Stimulated activated CD8-positive, alpha-beta memory T cell treated with anti-CD3 and anti-CD28 coated beads, Interleukin-12 subunit alpha, Interleukin-12 subunit beta, amount 100 ng/mL, for 1 hour (primary cell): ENCODE measurements at places on chromosomes 1 and 21.

GRCh38 chr1:226978432-226979114 is 38.5 kb downstream of the COQ8A start:
- DNase-seq, result no peak

DNA sequence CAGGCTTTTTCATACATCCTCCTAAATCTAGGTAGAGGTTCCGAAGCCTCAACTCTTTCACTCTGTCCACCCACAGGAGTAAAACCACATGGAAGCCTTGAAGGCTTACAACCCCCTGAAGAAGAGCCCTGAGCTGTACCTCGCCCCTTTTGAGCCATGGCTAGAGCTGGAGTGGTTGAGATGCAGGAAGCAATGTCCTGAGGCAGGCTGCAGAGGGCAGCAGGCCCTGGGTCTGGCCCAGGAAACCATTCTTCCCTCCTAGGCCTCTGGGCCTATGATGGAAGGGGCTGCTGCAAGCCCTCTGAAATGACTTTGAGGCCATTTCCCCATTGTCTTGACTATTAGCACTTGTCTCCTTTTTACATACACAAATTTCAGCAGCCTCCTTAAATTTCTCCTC is 1503.0 kb downstream of the KCNT2 start:
- no peak for DNase-seq

- no peak for DNase-seq
These were observed 40.8 kb upstream of the LRRC3 start for GRCh38 chr21:44414291-44415072.

DNA sequence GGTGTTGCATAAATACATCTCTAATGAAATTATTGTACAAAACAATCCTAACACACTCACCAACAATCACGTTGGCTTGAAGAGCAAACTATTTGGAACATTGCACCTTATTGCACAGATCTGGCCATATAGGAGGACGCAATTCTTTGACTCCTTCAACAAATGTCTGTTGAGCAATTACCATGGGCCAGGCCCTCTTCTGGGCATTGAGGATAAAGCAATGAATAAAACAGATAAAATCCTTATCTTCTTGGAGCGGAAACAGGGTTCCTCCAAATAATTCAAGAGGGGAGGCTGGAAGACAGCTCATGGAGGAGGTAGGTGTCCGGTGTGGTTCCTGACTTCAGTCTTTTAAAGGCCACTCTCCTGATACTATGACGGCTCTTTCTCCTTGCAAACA is 43.3 kb downstream of the PAX7 start:
- no peak for DNase-seq

GRCh38 chr1:83043244-83043643 is 955.7 kb downstream of the TTLL7 start:
- no peak for DNase-seq

GRCh38 chr21:26834181-26834905 is 10.9 kb downstream of the ADAMTS1 start:
- DNase-seq, result no peak

- no peak for DNase-seq
These were observed 197.5 kb upstream of the C1orf87 start for GRCh38 chr1:60271041-60271440.

- no peak for DNase-seq
These were observed 64.3 kb downstream of the ANKRD13C start for GRCh38 chr1:70290218-70290617.

DNA sequence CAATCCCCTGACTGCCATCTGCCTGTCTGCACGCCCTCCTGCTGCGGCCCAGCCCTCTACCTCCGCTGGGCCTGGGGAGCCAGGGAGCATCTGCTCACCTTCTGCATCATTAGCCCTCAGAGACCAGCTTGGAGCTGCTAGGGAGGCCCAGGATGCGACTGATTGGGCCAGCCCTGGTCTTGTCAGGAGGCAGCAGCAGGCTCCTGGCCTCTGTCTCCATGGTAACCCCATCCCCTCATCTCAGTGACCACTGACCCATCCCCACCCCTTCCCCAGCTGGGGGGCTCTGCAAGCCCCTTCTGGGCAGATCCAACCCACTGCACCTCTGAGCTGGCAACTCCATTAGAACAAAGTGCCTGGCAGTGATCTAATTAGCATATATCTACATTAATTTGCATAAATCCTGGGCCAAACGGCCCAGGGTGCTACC is 37.7 kb downstream of the NKAIN1 start:
- no peak for DNase-seq

GRCh38 chr1:101295209-101295608 is 58.4 kb downstream of the S1PR1 start:
- DNase-seq, result no peak

DNA sequence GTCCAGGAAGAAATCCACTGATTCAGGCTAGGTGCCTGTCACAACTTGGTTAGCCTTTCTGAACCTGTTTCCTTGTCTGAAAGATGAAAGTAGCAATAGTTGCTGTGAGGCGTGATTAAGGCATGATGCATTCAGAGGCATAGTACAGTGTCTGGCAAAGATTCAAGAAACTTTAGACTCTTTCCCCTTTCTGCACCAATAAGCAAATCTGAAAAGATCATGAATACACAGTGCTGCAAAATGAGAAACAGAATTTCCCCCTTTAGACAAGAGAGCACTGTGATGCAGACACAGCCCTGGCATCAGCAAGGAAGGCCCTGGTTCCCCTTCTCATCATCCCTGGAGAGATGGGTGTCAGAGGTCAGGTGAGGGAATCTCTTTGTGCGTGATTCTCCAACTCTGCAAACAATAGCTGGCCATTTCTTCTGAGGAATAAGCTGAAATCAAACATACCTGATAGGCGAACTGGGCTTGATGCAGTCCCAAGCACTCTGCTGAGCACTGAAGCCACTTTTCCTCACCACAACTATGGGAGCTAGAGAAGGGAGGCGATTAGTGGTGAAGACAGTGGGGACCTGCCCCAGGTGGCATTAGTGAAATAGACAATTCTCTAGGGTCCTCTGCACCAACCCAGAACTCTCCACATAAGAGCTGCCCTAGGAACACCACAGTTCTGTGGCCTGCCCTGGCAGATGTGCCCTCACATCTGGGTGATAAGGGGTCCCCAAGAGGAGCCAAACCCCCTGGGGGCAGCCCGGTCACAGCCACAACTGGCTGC is 41.7 kb downstream of the ITPKB start:
- no peak for DNase-seq
